Non-pigmented ciliary epithelial cell (primary cell): ENCODE measurements at places on chromosomes 4 and X.

- DNase-seq, result no peak
Observed at GRCh38 chr4:20269320-20269719, 17.6 kb downstream of the SLIT2 start.

GRCh38 chr4:16704489-16704888 lies 194.0 kb downstream of the LDB2 start:
- no peak for DNase-seq

DNA sequence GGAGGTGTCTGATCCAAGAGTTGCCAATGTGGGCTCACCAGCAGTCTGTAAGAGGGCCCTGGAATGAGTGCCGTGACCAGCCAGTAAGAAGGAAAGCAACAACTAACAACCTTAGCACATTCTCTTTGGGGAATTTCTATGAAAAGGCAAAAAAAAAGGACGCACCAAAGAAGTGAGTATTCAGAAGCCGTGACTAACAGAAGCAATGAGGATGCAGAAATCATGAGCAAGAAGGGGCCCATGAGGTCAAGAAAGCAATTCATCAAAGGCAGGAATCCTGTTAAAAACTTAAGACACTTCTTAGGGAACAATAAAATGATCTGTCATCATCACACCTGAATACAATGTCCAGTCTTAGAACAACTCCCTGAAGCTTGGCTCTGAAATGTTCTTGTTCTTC lies 260.5 kb downstream of the RAPGEF2 start:
- no peak for DNase-seq

GRCh38 chr4:67456577-67457196 lies 88.6 kb downstream of the CENPC start:
- no peak for DNase-seq

DNA sequence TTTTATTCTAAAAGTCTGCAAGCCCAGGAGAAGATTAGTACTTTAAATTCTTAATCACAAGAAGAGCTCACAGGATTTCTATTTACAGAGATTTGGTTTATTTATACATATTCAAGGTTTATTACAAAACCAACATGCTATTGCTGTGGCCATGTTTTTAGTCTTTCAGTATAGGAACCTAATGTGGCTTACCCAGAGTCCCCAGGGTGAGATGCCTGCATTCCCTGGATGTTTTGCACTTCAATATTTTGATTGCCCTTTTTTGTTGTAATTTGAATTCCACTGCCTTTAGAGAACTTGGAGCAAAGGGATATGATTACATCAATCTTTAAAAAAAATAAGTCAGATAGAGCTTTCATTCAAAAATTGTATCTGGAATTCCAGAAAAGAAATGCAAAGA lies 146.0 kb upstream of the FRMPD4 start:
- no peak for DNase-seq

- no peak for DNase-seq
Observed at GRCh38 chrX:142068365-142068764, 136.7 kb downstream of the MAGEC2 start.
